Stimulated activated CD8-positive, alpha-beta memory T cell treated with anti-CD3 and anti-CD28 coated beads, Interleukin-7, amount 100 ng/mL, for 48 hours (primary cell): ENCODE measurements at places on chromosomes 16 and 17.

DNA sequence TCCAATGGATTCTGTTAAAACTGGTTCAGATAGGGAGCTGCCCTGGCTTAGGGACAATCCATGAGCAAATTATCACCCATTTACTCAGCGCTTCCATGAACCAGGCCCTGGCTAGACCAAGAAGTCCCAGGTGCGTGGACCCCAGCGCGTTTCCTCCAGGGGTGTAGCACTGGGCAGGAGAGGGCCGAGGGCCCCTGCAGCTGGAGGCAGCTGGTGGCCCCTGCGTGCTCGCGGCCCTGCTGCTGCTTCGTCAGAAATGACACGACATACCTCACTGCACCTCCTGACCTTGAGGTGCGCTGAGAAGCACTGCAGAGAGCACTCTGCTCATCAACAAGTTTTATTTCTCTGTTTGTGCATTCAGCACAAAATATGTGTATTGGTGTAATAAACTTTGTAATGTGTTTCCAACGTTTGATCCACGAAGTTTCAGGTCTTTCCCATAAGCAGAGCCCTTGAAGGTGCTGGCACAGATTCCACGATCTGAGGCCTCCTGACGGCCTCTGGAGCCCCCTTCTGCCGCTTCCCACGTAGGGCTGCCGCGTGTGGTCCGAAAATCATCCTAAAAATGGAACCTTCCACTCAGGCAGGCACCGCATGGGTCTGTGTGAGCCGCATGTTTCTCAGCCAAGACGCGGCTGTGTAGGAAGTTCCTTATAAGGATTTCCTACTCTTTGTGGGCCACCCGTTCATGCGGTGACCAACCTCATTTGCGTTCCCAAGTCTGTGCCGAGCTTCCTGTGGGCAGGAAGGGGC, 50.8 kb upstream of the ZCCHC14 start:
- DNase-seq: no peak

GRCh38 chr16:88938777-88939244, 38.2 kb downstream of the CBFA2T3 start:
- DNase-seq: no peak

DNA sequence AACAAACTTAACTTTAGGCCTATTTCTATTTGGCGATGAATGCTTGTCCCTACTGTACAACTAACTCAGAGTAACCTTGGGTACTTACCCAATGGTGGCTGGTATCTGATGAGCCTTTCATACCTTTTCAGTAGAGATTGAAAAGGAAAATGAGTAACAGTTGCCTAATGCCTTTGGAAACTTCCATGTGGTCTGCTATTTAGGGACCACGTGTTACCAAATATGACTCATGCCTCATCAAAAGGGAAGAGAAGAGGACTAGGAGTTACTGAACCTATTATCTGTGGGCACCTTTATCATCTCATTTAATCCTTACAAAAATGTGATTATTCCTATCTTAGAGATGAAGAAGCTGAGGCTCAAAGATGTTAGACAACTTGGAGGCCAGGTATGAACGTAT, 8.1 kb downstream of the MYOCD start:
- no peak for DNase-seq

DNA sequence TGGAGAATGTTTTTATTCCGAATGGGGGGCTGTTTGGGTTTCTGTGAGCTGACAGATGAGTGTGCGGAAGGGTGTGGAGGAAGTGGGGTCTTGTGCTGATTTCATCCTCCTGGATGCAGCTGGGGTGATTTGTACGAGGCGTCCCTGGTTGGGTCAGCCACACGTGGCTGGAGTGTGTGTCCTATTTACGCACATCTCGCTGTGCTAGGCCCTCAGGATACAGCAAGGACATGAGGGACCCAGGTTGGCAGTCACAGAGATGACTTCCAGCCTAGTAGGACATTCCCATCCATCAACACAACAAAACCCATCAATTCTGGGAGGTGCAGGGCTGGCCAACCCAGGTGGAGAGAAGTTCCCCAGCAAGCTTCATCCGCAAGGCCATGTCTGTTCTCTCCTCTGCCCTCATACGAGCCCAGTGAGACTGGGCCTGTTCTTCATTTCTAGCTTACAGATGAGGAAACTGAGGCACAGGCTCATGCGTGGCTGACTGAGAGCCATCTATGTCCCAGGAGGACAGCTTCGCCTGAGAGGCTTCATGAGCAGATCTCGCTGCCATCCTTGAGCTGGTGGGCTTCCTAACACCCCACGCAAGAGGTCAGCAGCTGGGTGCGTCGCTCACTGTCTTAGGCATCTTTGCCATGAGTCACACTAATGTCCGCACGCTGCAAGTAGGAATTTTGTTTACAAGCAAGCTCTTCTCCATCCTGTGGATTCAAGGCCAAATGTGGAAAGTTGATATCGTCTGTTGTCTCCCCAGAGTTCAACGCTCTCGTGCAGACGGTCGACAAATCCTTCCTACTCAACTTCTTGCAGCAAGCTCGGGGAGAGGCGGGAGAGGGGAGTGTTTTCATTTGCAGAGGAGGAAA, 24.4 kb downstream of the IRF8 start:
- no peak for DNase-seq

- DNase-seq: no peak
Observed at GRCh38 chr16:59611556-59611955, 877.4 kb upstream of the GOT2 start.

DNA sequence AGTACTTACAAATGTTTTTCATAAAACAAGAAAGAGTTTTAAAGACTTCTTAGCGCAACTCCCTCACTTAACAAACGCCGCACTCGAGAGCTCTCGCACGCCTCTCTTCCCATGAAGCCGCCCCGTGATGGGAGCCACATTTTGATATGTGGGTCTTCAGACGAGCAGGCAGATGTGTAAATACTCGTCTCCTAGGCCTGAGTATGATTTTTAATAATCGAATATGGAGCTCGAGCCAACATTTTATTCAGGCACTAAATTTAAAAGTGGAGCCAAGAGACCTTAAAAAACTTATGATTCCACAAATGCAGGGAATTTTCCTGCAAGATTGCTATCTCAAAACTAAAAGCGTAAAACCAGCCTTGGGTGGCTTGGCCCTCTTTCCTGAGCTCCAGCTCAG, 55.4 kb downstream of the IRX6 start:
- no peak for DNase-seq

- no peak for DNase-seq
Observed at GRCh38 chr17:68238164-68238870, 9.5 kb upstream of the AMZ2 start.

GRCh38 chr17:14427900-14428647, 127.2 kb downstream of the HS3ST3B1 start:
- DNase-seq: peak; percentile 27

GRCh38 chr16:64948056-64948455, 173.8 kb downstream of the CDH11 start:
- no peak for DNase-seq
